Stimulated activated CD8-positive, alpha-beta memory T cell treated with anti-CD3 and anti-CD28 coated beads, Interleukin-7, amount 100 ng/mL, for 4 hours (primary cell): ENCODE measurements at places on chromosomes 3 and 15.

GRCh38 chr3:51994530-51994929 lies 1.2 kb downstream of the RPL29 start:
- no peak for DNase-seq

DNA sequence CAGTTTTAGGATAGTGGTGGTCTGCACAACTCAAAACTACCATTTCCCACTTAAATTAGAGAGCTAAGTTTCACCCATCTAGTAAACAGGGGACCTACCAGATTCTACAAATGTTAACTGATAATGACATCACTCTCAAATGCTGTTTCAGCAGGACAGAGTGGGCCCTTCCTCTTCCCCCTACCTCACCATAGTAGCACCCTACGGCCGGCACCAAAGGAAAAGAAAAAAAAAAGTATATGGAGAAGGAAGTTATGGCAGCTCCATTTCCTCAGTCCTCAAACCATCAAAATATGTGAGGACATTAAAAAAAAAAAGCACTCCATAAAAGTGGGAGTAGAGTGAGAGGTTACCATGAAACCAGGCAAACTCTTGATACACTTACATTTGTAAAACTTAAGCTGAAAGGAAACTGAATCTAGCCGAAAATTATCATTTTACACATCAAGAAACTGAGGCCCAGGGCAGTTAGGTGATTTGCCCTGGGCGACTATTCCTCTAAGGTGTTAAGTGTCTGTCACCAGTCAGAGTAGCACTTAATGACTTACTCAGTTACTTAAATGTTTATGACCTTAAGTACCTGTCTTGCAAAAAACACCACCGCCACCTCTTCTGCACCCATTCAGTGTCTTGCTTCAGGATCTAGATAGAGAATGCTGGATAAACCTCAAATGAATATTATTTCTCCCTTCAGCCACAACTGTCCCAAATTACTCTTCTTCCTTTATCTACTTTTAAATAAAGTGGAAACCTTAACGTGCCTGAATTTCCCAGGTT lies 2.7 kb downstream of the MSL2 start:
- no peak for DNase-seq

DNA sequence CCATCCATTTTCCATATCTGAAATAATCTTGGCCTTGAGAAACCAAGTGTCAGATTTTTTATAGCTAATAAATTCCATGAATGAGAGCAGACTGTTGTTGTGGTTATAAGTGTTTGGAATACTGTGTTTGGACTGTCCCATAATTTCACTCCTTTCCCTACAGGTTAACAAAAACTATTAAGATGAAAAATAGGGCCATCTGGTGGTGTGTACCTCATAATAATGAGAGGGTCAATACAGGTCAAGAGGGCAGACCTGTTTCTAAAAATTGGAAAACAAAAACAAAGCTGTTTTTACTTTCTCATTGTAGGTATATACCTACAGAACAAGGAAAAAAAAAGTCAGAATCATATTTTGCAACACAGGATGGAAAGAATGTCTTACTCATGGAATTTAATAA lies 553.8 kb upstream of the SGO1 start:
- no peak for DNase-seq

DNA sequence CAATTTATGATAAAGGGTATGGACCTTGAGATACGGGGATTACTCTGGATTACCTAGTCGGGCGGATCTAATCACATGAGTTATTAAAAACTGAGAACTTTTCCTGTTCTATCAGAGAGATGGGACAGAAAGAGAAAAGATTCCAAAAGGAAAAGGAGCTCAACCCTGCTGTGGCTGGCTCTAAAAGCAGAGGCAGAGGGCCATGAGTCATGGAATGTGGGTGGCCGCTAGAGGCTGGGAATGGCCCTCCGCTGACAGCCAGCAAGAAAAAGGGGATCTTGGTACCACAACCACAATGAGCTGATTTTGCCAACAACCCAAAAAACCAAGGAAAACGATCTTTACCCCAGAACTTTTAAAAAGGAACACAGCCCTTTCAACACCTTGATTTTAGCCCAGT lies 210.0 kb downstream of the MAGI1 start:
- DNase-seq = no peak

DNA sequence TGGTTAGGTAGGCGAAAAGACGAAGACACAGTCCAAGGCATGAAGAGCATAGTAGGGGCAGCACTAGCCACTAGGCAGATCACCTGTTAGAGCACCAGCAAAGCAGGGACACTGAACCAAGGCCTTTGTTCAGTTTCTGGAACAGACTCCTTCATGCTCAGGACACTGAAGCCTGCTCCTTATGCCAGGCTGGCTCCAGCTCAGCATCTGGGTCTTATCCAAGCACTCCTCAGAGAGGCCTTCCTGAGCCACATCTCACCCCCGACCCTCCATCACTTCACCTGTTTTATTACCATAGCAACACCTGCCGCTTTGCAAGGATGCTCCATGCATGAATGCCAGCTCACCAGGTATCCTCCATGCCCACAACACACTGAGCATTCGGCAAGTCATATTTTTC lies 206.3 kb upstream of the CHRNA7 start:
- no peak for DNase-seq
